ENCODE measurements at places on chromosomes 1 and 21.

DNA sequence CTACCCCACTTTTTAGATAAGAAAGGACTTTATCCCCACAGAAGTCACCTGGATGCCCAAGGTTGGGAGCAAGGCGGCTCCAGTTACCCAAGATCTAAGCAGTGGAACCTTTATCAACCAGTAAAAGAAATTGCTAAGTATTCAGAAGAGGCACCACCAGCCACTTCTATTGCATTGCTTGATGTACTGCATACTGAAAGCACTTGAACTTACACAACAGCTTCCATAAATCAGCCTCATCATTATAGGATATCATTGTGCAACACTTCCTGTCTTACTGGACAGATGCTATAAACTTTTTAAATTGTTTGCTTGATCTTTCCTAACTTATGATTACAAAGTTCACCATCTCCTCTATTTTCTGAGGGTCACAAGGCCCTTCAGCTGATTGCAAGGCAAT lies 642.7 kb upstream of the CXADR start:
- no peak for DNase-seq

GRCh38 chr1:106924360-106924759 lies 132.1 kb upstream of the PRMT6 start:
- no peak for DNase-seq

DNA sequence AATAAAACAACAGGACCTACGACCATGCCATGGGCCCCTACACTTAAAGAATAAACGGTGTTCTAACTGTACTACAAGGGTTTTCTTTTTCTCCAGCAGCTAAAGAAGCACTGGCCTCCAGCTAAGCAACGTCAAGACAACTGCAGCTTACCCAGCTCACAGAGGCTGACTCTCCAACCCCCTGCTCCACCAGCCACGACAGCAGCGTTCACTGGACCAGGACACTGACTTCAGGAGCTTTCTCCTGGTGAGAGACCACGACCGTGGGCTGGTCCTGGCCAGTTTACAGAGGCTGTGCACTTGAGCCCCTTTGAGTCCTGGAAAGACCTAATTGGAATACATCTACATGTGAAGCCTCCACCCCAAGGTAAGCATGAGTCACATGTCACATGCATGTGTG lies 39.4 kb downstream of the WNT9A start:
- DNase-seq, result no peak

DNA sequence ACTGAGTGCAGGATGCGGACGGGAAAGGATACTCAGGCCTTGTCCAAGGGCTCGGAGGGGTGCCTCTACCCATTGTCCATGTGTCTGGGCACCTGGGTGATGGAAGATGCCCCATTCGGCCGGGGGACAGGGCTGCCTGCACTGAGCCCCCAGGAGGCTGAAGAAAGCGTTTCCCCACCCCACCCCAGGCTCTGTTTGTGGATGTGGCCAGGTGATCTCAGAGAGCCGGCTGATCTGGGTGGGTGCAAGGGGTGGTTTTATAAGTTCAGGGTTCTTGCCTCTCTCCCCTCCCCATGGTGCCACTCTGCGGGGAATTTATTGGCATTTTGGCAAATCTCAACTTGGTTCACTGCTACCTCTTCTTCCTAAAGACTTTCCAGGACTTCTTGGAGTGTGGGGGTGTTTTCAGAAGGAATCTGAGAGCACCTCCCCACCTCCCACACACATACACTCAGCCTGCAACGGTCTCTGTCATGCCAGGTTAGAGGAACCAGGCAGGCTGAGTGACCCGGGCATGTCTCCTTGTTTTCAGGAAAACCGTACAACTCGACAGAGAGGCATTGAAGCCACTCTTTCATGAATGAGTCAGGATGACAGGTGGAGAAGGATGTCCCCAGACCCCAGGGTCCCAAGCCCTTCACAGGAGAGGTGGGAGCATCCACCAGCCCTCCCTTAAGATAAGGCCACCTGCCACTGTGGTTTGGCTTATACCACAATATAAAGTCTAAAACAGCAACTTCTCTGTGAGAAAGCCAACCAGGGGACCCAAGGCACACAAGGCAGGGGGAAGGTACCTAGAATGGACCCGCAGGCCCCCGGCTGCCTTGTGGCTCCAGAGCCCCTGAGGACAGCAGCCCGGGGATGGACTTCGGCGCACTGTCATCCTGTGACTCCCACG lies 174.9 kb downstream of the ETS2 start:
- DNase-seq, result no peak

Data from NCI-H1105 (cell line).